ENCODE measurements at places on chromosomes 13 and 19.

DNA sequence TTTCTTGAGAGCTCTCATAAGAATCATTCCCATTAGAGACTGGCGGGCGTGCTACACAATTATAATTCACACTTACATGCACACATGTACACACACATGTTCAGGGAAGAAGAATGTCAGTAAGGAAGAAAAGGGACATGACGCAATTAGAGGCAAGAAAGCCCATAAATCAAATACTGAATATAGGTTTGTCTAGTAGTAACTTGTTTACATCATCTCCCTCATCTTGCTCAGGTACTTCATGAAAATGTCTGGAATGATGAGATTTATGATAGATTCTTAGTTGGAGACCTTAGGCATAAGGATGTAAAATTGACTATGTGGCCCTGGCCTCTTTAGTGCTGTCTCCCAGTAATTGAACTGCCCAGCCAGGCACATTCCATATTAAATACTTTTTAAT is 628.0 kb upstream of the PCDH20 start:
- no peak for DNase-seq

DNA sequence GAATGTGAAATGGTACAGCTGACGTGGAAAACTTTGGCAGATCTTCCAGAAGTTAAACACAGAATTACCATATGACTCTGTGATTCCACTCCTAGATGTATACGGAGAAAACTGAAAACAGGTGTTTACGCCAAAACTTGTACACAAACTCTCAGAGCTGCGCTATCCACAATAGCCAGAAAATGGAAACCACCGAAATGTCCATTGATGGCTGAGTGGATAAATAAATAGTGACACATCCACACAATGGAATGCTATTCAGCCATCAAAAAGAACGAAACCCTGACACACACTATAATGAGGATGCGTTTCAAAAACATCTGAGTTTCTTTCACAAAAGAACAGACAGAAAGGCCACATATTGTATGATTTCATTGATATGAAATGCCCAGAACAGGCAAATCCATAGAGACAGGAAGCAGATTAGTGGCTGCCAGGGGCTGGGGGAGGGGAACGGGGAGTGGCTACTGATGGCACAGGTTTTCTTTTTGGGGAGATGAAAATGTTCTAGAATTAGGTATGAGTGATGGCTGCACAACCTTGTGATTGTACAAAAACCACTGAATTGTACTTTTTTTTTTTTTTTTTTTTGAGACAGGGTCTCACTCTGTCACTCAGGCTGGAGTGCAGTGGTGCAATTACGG is 33.0 kb downstream of the IL12RB1 start:
- DNase-seq: peak; percentile 27

DNA sequence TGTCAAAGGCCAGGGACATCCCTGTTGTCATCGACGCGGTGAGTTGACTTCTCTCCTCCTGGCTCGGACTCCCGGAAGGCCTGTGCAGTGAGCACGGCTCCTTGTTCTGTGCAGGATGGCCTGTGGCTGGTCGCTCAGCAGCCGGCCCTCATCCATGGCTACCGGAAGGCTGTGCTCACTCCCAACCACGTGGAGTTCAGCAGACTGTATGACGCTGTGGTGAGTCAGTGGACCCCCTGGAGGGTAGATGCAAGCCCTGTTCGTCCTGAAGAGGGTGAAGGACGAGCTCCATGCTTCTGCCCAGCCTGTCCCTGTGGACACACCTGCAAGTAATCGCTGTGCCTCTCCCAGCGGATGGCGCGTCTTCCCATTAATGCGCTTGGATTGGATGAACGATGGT is 19.2 kb downstream of the NAXD start:
- no peak for DNase-seq

DNA sequence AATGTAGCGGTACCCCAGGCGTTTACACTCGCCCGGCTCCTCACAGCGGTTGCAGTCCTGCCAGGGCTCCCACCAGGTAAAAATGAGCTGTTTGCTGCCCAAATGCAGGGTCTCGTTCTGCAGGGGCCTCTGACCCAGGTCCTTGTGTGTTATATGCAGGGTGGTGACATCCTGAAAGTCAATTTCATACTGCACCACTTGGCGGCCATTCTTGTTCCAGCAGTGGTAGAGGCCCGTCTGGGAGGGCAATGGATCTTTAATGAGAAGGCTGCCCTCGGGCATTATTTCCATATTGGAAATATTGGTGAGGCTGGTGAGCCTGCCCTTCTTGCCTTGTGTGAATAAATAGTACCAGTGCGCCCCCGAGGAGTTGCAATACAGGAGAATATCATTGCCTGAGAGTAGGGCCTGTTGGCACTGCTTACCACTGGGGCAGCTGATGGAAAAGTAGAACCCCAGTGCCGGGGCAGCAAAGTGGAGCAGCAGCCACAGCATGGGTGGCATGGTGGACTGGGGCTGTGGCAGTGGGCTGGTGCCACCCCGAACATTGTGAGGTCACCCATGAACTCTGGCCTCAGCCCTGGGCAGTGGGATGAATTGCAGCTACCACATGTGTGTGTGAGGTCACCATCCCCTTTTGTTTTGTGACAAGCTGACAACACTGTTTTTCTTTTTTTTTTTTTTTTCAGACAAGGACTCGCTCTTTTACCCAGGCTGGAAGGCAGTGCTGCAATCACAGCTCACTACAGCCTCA is at the start of gene FAM187B:
Gene FAM187B, minus strand, starts transcription at position 563 of the 754 bp plus-strand sequence. Its CDS starts 59 bp downstream, at position 504.
- DNase-seq: no peak

DNA sequence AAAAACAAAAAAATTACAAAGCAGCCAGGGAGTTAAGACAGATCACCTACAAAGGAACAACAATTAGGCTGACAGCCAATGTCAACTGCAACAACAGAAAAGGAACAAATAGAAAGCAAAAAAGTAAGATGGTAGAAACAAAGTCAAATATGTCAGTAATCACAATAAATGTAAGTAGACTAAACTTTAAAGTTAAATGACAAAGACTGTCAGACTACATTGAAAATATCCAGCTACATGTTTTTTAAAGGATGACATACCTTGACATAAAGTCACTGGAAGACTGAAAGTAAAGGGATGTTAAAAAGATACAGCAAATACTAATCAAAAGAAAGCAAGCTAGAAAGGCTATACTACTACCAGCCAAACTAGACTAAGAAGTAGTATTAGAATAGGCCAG is 14.9 kb downstream of the TMEM161A start:
- no peak for DNase-seq

DNA sequence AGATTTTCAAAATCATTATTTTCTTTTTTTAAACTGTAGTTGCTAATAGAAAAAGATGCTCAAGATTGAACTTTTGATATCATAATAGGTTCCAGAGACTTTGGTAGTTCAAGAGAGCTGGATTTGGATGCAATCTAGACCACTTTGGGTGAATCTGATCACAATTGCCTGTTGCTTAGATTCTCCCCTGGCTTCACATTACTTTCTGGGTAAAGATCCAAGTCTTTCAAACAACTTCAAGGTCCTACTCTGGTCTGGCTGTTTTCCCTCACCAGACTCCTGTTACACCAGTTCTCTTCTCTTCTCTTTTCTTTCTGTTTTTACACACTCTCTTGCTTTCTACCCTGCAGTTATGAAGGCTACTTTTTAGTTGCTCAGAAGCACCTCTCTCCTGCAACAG is 7.4 kb upstream of the SPRY2 start:
- DNase-seq: no peak

DNA sequence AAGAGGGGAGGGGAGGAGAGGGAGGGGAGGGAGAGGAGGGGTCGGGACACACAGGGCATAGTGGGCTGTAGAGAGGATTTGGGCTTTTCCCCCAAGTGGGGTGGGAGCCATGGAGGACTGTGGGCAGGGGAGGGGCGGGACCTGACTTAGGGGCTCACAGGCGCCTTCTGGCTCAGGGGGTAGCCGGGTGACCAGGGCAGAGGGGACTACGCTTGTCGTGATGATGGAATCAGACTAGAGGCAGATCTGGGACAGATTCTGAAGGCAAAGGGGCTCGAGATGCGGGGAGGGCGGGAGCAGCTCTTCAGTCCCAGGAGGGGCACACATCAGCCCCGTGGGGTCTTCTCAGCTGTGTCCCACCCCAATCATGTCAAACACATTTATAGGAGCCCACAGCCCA is 13.5 kb downstream of the NDUFA11 start:
- no peak for DNase-seq

DNA sequence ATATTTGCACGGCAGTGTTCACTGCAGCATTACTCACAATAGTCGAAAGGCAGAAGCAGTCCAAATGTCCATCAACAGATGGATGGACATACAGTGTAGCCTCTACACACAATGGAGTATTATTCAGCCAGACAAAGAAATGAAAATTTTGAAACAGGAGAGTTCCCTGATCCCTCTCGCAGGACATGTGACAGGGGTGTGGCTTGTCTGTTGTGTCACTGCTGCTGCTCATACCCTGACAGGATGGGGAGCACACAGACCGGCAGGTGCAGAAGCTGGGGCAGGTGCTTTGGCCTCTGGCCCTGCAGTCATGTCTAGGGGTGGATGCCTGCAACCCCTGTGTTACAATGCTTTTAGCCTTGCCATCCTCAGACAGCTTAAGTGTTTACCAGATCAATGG is 204.3 kb downstream of the EFNB2 start:
- DNase-seq: no peak

GRCh38 chr13:51778392-51778791 is 25.6 kb downstream of the DHRS12 start:
- DNase-seq: no peak

Data from fibroblast of skin of left biceps (primary cell).